Posterior cingulate gyrus (tissue), 11 donors: ENCODE measurements at places on chromosomes 7 and 10.

DNA sequence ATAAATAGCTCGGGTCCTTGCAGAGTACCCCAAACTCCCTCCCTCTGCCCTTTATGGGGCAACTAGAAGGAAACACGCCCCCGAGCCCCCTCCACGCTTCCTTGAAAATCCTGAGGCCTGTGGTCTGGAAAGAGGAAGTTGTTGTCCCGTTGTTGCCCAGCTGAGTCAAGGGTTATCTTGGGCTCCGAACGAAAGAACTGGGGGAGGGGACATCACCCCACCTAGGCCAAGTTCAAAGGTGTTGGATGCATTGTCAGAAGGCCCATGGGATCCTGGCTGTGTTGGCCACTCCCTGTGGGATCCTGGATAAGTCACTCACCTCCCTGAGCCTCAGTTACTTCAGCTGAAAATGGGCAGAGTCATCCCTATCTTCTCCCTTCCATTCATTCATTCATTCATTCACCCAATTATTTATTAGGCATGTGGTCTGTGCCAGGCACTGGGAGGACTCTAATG, at the start of gene CCL24:
Gene CCL24 (minus strand): TSS at position 26 of the 456 bp plus-strand sequence. CDS start 91 bp downstream, outside the sequence.
- no peak for DNase-seq

DNA sequence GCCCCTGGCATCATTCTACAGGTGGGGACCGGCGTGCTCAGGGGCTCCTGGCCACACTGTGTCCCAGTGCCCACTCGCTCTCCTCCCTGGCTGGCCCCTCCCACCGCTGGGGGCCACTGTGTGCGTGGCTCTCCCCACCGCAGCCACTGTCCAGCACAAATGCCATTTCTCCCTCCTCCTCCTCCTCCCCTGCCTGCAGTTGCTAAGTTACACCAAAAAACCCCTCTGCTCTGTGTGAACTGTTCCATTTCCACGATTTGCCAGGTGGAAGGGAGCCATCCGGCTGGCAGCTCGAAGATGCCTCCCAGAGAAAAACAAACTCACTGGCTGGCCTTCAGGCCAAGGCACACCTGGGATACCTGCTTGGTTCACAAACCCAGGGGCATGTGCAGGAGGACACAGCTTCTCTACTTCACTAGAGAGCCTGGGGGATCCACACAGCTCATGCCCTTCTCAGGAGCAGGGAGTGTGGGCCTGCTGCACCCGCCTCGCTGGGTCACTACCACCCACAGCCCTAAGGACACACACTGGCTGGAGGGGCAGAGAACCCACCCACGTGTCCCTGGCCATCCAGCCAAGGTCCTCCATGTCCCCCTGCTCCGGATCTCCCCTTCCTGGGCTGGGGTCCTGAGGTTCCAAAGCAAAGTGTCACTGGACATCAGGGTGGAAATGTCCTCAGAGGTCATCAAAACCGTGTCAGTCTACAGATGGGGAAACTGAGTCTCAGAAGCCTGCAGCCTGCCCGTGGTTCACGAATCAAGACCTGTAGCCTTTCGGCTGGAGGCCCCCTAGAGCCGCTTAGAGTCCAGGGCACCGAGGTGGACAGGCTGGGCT, 1.7 kb downstream of the RASGEF1A start:
- DNase-seq: peak; percentile 17

GRCh38 chr7:93179173-93179572, 31.0 kb upstream of the SAMD9L start:
- DNase-seq: no peak

DNA sequence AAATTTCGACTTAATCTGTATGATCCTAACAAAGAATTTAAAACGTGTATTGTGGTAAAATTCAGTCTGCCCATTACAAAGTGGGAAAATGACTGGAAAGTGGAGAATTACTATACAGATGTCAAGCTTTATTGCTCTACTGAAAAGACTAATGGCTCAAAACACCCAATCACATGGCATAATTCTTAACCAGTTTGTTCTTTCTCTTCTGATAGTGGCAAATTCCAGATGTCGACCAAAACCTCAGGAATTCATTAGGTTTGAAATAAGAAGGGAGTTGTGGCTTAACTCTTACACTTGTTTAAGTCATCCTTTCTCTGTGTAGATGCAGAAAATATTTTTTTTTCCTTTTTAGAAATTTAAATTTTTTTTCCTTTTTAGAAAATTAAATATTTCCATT, 1254.9 kb upstream of the LRRN3 start:
- no peak for DNase-seq

- DNase-seq: no peak
Observed at GRCh38 chr7:39219869-39220268, 242.2 kb downstream of the POU6F2 start.

DNA sequence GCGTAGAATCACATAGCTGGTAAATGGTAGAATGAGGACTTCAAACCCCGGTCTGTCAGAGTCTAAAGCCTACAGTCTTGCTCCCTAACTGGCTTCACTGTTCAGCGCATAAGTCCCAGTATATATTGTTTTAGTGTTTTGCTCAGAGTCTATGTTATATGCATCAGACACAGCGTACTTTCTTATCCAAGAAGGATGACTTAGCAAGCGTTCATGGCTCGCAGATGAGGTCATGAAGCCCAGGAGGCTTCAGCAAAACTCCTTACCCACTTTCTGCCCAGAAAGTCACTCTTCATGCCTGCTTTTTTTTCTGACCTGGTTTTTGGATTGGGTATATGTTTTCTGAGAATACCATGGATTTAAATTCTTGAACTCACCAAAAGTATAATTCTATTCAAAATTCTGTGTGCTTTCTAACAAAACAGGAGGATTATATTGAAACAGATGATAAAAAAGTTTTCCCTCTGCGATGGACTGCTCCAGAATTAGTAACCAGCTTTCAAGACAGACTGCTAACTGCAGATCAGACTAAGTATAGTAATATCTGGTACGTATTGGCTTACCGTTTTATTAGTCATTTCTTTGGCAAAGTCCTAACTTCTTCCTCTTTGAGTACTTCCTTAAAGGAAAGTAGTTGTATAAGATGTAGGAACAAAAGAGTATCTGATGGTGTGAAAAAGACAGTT, 24.6 kb upstream of the BHLHA15 start:
- no peak for DNase-seq

DNA sequence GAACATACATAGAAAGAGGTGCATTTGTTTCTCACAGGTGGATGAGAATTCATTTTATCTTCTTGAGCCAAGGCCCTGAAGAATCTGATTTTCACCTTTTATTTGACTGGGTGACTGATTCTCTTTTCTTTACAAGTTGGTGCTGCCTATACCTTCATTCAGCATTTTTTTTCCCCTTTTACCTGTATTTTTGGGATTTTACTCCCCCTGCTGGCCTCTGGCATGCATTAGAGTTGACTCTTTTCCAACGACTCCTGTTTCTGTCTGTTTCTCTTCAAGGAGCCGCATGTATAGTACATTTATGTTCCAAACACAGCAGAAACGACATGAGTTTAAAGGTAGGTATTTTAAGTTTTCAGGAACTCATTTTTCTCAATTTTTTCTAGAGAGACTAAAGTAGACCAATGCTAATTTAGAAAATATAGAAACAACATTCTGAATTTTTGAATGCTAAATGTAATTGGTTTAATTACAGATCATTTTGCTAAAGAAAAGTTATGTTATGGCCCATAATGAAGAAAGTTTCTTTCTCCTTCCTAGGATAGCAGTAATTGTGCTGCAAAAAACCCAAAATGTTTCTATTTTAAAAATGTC, 149.8 kb upstream of the HDAC9 start:
- no peak for DNase-seq

DNA sequence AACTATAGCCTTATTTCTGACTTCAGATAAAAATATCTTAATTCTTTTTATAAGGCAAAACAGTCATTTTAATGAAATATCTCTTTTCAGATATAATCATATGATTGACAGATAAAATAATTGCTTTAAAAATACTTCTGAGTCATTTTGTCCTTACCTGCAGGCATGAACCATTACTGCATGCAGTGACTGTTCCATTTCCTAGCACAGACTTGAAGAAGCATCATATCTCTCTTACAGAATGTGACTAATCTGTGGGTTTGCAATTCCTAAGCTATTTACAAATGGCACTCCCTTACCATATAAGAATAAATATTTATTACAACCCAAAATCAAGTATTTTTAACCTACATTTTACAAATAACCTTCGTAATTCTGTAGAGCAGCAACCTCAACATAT, 120.7 kb downstream of the SRPK2 start:
- no peak for DNase-seq

DNA sequence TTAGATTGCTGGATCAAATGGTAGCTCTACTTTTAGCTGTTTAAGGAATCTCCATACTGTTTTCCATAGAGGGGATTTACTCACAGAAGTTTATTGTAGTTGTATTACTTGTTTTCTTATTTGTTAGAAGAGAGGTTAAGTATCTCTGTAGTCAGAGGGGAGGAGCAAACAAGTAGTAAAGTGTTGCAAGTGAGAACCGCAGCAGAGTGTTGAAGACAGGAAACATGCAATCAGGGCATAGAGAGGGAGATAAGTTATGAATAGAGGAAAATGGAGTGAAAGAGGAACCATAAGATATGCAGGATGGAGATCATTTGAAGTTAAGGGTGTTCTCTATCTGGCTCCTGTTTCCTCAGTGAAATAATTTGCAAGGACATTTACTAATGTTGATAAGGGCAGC, 331.4 kb upstream of the TMEM229A start:
- DNase-seq: no peak

GRCh38 chr10:48938281-48938680, 1.4 kb downstream of the LRRC18 start:
- no peak for DNase-seq

- DNase-seq: no peak
Observed at GRCh38 chr7:101426303-101427011, 63.8 kb downstream of the COL26A1 start.

GRCh38 chr10:61844116-61844822, 57.2 kb upstream of the ARID5B start:
- DNase-seq: no peak

DNA sequence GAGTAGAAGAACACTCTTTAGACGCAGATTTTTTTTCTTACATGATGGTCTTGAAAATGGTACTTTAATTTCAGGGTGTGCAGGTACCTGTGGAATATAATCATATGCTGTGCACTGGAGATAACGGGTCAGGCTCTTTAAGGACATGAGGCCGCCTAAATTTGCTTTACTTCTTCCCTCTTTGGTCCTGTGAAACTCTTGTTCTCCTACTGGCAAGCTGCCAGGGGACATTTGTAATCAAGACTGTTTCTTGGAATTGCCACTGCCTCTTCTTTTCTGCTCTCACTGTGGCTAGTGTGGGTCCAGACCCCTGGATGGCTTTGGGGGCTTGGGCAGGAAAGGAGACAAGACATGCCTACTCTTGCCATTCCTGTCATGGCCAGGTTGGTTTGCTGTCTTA, 146.0 kb downstream of the SND1 start:
- DNase-seq: no peak

DNA sequence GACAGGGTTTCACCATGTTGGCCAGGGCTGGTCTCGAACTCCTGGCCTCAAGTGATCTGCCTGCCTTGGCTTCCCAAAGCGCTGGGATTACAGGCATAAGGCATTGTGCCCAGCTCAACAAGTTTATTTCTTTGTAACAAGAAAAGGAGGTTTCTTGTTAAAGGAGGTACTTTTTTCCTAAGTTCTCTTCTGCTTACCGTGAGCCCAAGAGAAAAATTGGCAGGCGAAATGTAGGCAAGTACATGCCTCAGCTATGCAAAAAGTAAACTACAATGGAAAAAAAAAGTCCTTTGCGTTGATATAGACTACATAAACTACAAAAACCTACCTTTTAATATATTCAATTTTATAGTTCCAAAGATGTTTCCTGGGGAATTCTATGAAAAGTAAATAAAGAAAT, 122.6 kb downstream of the DKK1 start:
- DNase-seq: no peak

- DNase-seq: no peak
Observed at GRCh38 chr7:23474094-23474828, 4.0 kb upstream of the IGF2BP3 start.

GRCh38 chr10:126595160-126595559, 75.3 kb downstream of the C10orf90 start:
- DNase-seq: peak; percentile 21

DNA sequence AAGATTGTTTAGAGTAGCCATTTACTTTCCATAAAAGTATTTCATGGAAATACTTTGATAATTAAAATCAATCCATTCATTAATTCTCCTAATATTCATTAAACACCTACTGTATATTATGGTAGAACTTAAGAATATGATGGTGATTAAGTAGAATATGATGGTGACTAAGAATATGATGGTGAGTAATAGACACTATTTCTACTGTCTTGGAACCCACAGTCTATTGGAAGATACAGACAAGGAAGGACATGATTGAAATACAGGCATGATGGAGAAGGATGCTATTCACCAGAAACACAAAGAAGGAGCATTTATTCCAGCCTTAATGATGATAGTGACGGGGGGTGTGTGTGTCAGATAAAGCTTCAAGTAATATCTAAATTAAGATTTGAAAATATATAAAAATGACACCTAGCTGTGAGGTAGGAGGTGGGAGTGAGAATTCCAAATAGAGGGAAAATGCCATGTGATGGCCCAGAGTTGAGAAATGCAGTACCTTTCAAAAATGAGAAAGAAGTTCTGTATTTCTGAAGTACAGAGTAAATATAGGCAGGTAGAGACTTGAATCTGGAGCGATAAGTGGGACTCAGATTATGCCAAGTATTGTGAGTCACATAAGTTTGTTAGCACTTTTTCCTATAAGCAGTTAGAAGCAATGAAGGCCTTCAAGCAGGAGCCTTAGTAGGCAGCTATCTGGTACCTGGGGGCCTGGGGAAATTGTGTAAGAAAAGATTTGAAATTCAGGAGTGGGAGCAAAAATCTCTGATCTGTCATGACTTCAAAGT, 12.5 kb upstream of the CDK13 start:
- no peak for DNase-seq

DNA sequence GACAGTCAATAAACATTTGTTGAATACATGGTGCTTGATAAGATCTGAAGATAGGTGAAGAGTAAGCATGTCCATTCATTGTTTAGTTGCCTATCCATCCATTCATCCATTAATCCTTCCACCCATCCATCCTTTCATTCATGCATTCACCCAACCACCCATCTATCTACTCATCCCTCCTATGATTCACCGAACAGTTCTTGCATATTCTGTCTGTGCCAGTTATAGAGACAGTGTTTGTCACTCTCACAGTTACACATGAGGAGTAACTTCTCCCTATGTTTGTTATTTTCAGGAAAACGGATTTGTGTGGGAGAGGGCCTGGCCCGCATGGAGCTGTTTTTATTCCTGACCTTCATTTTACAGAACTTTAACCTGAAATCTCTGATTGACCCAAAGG, 86.0 kb upstream of the CYP2C9 start:
- DNase-seq: no peak

DNA sequence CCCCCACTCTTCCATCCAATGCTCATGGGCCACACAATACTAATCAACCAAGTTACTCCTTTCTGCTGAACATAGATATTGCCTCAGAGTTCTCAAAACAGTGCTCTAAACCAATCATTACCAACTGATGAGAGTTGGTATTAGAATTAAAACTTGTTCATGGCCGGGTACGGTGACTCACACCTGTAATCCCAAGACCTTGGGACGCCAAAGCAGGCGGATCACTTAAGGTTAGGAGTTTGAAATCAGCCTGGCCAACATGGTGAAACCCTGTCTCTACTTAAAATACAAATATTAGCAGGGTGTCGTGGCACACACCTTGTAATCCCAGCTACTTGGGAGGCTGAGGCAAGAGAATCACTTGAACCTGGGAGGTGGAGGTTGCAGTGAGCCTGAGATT, 8.2 kb downstream of the TM9SF3 start:
- no peak for DNase-seq
